Activated T-helper 2 cell treated with anti-CD3 and anti-CD28 coated beads, Interferon-gamma antibody, Interleukin-2, Interleukin-4, amounts not matched to agents 10 μg/mL and 5 μg/mL and 100 μg/mL, durations not matched to agents 14 hours and 24 hours and 36 hours (primary cell): ENCODE measurements at places on chromosomes 12 and 14.

GRCh38 chr12:117498256-117498655 lies 136.8 kb upstream of the NOS1 start:
- DNase-seq = no peak

GRCh38 chr12:34403706-34404376 lies 381.5 kb downstream of the ALG10 start:
- peak; percentile 1 for DNase-seq

- no peak for DNase-seq
These were observed 4.8 kb downstream of the SLC39A2 start for GRCh38 chr14:21003788-21004346.

DNA sequence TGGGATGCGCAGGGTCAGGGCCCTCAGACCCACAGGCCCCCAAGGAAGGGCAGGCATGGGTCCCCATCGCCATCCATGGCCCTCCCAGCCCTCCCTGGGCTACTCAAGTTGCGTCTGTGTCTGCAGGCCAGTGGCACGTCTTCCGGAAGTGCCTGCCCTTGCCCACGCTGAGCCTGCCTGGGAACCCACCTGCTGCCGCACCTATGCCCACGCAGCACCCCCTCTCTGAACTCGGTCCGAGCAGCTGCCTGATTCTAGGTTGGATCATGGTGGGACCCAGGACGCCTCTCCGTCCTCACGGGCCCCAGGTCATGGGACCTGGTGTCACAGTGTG lies 182.8 kb downstream of the ADGRD1 start:
- no peak for DNase-seq
